ENCODE measurements at places on chromosomes 4 and X.

DNA sequence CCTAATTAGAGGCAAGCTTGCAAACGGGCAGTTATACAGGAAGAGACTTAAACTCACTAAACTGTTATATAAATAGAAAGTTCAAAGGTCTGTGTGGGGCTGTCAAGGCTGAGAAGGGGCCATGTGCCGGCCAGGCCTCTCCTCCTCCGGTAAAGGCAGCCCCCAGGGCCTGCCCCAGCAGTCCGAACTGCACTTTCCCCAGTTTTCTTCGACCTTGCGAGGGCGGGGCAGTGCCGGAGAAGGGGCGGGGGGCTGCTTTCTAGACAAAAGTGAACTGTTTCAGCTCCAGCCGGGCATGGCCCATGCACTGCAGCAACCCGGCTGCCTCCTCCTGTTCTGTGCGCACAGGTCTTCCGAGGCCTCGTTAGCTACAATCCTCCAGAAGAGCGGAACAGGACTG is 4.1 kb downstream of the AFF2 start:
- no peak for DNase-seq

GRCh38 chr4:174764105-174764729 is 64.8 kb downstream of the GLRA3 start:
- DNase-seq = no peak

- DNase-seq = no peak
These were observed 130.8 kb upstream of the NPY2R start for GRCh38 chr4:155077452-155078229.

- DNase-seq = no peak
These were observed 53.9 kb upstream of the RPS6KA3 start for GRCh38 chrX:20320461-20321159.

DNA sequence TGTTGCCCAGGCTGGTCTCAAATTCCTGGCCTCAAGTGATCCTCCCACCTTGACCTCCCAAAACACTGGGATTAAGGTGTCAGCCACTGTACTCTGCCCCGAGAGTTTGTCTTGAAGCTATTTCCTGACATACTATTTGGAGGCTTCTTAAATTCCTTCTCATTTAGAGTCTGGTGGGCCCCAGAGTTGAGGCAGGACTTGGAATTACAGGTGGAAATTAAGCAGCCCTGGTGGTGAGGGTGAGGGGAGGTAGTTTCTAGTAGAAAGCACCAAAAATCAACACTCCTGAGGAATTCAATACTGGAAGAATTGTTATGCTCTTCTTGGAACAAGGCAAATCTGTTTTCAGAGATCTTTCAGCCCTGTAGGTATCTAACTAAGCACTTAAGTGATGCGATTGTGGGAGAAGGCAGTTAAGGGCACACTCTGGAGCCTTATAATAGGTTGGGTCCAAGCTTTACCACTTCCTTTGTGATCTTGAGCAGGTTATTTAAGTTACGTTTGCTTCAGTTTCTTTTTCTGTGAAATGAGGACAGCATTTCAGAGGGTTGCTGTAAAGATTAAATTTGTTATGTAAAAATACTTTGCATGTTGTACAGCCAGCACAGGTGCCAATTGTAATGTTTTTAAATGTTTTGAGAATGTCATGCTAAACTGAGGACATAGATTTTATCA is 200.7 kb downstream of the SOWAHB start:
- DNase-seq = no peak

GRCh38 chrX:103584596-103584995 is 719 bp upstream of the TCEAL4 start:
- DNase-seq = no peak

- no peak for DNase-seq
These were observed 9.6 kb upstream of the IL13RA1 start for GRCh38 chrX:118717678-118718391.

GRCh38 chrX:1719270-1719669 is 104.4 kb downstream of the ASMT start:
- no peak for DNase-seq

DNA sequence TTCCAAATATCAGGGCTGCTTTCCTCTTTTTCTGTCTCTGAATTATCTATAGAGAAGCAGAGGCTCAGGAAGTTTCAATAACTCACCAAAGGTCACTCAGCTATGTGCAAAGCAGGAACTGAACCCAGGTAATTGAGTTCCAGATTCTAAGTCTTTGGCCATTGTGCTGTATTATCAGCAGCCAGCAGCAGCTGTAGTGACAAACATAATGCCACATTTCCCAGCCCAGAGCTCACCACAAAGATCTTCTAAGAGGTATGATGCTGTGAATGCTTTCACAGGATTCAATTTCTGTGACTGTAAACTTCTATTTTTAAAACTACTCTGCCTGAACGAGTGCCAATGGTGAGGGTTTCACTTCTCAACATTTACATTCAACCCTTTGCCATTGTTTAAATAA is 56.4 kb downstream of the SPOCK3 start:
- DNase-seq = no peak

DNA sequence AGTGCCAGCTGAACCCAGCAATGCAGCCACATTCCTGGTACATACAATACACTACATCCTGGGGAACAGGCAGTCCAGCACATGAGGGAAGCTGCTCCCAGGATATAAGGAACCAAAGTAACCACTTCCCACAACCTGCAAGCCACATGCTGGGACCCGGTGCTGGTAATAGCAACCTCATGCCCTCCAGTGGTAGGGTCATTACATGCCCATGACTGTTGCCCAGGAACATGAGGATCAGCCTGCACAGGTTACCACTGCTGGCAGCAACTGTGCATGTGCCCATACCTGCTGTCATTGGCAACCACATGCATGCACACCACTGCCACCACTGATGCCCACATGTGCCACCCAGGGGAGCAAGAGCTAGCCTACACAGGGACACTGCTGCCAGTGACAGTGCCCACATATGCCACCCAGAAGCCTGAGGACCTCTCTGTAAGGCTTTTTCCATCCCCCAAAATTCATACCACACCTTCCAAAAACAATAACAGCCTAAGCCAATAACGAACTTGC is 1982.5 kb downstream of the ARAP2 start:
- no peak for DNase-seq

- DNase-seq = peak; percentile 30
These were observed at the start of gene DNAJB14 for GRCh38 chr4:99946356-99947189. Gene DNAJB14, minus strand, starts transcription at chr4:99946618. Its CDS starts 47 bp downstream, at chr4:99946571.

GRCh38 chr4:118171381-118171780 is 137.1 kb downstream of the NDST3 start:
- no peak for DNase-seq

GRCh38 chr4:137083571-137084135 is 448.6 kb downstream of the PCDH18 start:
- DNase-seq = no peak

- DNase-seq = no peak
These were observed 70.0 kb downstream of the KDM6A start for GRCh38 chrX:44943007-44943406.

GRCh38 chr4:183612329-183613250 is 46.4 kb downstream of the RWDD4 start:
- no peak for DNase-seq

DNA sequence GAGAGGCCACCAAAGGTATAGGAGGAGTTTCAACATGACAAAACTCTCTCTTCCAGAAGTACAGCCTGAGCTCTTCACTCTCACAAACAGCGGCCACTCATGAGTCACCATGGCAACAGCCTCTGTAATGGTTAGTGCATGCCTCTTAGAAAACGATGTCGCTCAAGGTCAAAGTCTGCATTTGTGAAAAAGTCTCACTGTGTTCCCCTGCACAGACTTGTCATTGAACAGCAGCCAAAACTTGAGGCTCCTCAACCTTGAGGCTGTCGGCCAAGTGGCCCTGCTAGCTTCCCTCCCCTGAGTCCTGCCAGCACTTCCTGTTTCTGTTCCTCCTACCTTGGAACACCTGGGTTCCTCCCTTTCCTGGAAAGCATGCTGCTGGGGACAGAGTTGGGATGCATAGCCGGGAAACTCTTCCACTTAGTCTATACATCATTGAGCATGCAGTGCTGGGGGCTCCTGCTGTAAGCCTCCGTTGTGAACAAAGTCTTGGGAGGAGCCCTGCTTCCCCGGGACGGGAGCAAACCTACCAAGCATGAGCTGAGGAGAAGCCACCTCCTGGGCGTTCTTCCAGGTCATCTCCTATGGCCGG is 66.6 kb downstream of the ING2 start:
- DNase-seq = no peak

DNA sequence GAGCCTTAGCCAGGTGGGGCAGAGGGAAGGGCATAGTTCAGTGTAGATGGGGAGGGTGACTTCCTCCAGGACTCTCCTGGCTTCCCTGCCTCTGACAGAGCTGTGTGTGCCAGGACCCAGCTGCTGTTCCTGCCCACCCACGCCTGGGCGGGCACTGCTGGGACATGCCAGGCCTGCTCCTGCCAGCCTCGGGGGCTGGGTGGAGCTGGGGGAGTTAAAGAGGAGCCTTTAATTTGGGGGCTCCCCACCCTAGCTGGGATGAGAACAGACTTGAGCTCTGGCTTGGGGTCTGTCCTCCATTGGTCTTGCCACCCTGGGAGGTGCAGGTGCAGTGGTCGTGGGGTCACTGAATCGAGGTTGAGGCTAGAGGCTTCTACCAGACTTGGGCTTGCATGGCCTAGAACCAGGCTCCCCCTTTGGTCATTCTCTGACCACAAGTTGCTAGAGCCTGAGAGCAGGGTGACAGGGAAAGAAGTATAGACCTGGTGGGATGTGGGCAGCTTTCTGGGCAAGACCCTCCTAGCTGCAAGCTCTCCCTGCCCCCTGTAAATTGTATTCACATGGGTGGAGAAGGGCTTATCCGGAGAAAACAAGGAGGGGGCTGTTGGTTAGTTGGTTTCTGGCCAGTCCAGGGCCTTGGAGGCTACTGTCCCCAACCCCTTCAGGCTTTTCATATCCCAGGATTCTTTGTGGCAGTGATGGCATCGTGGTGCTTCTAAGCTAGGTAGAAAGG is 5.7 kb downstream of the EFNB1 start:
- no peak for DNase-seq

DNA sequence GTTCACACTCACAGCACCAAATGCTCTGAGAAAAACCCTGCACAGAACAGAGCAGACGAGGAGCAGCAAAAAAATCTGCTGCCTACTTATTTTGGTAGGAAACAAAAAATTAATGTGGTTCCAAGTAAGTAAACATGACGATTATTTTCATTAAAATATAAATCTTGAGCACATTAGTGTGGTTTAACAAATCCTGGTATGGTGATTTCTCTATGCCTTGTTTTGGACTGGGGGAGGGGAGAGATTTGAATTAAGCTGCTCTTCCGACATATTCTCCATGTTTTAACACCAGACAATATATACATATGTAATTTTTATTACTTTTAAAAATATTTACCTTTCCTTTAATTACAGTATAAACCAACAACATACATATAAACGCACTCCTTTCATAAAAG is 1.8 kb downstream of the CAMK2D start:
- no peak for DNase-seq

DNA sequence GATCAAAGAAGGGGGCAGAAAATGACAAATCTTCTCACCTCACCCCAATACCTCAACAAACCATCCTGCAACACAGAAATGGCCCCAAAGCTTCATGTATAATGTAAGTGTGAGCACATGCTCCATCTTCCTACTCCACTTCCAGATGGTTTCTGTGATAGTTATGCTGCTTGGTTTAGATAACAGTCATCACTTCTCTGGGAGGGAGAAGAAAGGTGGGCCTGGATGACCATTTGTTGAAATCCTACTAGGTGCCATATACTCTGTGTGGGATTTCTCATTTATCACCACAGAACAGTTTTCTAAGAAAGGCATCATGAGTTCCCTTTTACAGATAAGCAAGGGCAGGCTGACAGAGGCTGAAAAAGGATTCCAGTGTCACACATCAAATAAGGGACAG is 31.3 kb upstream of the NXF3 start:
- DNase-seq = no peak

- no peak for DNase-seq
These were observed 46.8 kb downstream of the TRIM61 start for GRCh38 chr4:164930647-164931046.

DNA sequence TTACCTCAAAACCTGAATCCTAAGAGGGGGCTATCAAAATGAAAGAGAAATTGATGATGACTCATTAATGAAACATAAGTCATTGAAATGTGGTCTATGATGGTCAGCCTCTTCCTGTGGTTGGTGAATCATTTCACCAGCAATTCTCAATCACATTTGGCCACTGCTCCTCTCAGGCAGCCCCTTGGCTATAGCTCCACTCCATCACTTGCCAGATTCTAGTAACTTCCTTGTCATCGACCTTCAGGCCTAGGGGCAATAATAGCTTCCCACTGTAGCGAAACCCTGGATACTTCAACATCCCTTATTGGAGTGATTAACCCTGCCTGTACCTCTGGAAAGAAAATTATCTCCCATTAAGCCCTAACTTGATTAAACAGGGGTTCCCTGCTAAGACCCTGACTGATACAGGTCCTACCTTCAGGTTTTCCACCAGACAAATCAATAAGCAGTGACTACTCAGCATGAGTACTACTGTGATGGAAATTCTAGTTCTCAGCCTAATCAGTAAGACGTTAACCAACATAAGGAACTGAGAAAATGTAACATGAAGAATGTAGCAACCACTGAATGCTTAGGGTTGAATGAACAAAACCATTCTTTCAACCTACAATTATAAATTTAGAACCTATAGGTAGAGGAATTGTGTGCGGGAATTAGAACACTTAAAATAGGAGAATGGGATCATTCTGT is 30.4 kb downstream of the ADH7 start:
- DNase-seq = no peak

GRCh38 chr4:181766061-181766548 is 477.1 kb upstream of the TENM3 start:
- DNase-seq = no peak

DNA sequence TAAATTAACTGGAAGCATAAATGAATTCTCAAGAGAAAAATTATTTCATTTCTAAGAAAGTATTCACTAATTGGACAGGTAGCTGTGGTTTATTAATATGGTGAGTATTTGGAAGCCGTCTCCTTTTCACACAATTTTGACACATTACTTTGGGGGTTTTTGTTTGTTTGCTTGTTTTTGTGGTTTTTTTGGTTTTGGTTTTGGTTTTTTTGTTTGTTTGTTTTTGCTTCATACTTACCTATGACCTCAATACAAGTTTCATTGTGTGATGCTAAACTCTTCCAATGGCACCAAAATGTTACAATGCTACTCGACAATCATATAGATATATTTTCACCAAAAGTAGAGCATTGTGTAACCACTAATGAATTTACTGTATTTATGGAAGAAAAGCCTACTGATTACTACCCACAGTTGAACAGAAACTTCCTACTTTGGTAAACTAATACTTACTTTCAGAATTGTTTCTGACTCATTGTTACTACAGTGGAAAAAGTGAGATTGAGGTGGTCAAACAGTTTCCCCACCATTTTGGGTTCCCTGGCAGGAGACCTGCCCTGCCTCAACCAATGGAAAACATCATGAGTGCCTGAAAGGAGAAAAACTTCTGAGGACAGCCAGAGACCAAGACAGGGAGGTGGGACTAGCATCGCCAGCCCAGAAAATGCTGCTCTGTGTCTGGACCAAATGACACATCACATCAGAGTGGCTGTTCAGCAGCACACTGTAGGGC is 443.1 kb downstream of the HNRNPD start:
- no peak for DNase-seq

DNA sequence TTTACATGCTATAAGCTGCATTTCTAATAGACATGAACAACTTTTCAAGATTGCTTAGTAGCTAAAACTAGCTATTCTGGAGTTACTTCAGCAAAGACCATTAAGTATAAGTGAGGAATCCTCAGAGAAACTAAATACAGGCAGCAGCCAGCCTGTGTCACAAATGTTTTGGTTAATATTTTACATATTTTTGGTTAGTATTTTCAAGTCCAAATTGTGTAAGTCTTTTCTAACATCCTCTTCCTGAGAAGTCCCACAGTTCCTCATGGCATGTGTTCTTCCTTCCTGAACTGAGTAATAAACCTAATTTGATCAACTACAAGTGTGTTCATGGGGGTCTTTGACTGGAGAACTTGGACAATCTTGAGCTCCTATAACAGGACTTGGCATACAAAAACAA is 42.4 kb upstream of the MCF2 start:
- DNase-seq = no peak
